NCI-H2107 (cell line): ENCODE measurements at places on chromosomes 4 and X.

- no peak for DNase-seq
Measured at GRCh38 chr4:51932261-51932660, 87.9 kb downstream of the LRRC66 start.

- DNase-seq = no peak
Measured at GRCh38 chr4:108628411-108628810, 8.0 kb downstream of the RPL34 start.

DNA sequence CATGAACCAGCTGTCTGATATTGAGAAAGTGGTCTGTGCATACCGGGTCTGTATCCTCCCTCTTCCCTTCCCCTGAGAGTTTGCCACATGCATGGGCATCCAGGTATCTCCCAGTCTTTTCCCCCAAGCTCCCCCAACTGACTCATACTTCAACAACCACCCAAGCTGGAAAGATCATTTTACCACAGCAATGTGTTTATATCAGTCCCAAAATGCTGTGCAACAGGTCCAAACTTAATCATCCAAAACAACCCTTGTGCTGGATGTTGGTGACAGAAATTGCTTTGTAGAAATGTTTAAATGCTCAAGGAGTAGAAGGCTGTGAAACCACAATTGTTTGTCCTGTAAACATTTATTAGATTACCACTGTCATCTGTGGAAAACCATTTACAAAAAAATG is 286.8 kb upstream of the KLF3 start:
- DNase-seq = no peak

- DNase-seq = no peak
Measured at GRCh38 chrX:38959736-38960135, 158.5 kb downstream of the MID1IP1 start.

DNA sequence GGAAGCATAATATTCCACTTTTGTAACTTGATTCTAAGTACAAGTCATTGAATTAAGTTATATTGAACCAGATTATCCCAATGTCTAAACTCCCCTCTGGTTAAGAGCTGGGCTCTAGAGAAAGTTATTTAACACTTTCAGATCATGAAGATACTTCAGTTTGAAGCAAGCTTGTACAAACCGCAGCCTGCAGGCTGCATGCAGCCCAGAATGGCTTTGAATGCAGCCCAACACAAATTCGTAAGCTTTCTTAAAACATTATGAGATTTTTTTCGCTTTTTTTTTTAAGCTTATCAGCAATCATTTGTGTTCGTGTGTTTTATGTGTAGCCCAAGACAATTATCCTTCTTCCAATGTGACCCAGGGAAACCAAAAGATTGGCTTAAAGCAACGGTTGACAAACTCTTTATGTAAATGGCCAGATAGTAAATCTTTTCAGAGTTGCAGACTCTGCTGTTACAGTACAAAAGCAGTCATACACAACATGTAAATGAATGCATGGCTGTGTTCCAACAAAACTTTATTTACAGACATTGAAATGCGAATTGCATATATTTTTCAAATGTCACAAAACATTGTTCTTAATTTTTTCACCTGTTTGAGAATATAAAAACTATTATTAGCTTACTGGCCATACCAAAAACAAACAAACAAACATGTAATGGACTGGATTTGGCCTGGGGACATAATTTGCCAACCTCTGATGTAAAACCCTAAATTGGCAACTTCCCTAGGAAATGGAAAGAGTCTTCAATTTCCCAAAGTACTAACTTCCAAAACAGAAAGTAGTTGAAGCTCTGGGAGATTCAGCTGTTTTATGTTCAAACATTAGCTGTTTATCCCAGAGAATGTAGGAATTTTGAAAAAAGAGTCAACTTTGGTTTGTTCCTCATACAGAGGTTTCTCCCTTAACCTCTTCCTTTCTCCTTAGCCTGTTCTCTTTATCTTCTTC is 201.1 kb upstream of the MBNL3 start:
- DNase-seq = no peak

DNA sequence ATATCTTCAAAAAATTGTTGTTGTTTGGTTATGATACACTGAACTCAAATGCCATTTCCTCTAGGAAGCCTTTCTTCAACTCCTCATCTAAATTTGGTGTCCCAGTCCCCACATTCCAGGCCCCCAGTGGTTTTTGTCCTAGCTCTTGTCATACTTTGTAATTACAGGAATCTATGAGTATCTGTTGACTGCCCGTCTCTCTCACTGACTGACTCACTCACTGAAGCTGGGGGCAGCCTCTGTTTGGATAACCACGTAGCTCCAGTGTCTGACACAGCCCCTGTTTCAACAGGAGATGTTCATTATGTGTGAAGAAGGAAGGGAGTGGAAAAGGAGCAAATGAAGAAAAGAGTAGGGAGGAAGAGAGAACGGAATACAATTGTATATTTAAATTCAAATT is 284.1 kb upstream of the TENM3 start:
- no peak for DNase-seq

- no peak for DNase-seq
Measured at GRCh38 chrX:72326605-72327300, 21.0 kb upstream of the CITED1 start.
